H1 (cell line): ENCODE measurements at places on chromosomes 4 and X.

DNA sequence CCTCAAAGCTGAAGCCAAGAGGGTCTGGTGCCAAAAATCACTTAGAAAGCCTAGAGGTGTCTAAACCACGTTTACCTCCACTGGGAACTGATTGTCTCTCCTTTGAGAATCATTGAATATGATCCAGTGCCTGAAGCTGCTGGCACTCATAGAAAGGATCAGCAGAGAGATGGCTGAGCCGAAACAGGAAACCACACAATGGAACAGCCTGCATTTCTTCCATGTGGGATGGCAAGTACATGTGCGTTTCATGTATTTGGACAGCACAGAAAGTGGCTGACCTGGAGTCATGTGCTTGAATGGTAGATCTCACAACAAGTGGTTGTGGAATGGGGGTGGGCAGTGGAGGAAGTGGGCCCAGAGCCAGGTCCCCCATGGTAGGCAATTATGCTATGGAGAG is 533.7 kb downstream of the INPP4B start:
- DNase-seq: no peak

DNA sequence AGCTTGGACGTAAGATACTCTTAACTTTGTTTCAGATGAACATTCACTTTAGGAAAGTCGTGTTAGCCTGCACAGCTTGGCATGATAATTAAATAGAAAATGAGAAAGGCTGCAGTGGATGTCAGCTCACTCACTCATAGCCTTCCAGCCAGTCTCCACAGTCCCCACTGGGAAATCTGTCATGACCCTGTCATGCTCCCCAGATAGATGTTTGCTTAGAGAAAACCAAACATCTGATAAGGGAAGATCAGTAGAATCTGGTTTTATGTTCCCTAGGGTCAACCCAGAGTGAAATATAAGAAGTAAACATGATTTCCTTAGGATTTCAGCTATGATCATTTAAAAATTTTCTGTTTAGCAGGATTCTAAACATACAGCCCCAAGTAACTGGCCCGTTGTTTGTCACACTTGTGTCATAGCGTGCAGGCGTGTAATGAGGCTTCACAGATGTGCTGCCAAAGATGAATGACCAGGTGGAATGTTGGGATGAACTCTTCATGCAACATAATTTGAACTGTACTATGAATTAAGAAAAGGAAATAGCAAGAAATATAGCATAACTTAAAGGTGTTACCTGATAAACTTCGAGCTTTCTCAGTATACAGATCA is 180.1 kb downstream of the BANK1 start:
- DNase-seq: no peak

DNA sequence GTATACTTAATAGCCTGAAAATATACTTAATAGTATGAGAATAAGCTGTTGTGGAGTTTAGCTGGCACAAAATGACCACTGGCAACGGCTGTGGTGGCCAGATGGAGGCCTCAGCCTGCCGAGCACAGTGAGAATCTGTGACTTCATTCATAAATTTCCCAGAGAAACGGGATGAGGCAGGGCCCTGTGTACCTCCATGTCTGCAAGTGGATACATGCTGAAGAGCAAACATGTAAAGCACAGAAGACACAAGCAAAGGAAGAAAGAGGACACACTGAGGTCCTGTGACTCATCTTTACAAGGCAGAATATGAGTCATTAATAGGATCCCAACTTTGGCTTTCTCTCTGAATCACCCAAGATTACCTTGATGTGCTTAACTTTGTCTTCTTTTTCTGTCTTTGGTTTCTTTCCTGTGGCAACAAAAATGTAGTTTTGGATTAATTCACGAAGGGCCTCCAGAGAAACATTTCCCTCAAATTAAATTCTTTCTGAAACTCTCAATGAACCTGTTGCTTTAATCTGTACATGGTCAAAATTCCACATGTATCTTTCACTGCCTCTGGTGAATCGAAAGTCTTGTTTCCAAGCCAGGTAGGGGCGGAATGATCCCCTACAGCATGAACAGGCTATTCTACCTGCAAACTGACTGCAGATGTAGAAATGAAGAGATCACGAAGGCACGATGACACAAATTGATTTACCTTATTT is 56.4 kb downstream of the IRF2 start:
- no peak for DNase-seq

- no peak for DNase-seq
Measured at GRCh38 chrX:39907964-39908661, 189.6 kb downstream of the BCOR start.

DNA sequence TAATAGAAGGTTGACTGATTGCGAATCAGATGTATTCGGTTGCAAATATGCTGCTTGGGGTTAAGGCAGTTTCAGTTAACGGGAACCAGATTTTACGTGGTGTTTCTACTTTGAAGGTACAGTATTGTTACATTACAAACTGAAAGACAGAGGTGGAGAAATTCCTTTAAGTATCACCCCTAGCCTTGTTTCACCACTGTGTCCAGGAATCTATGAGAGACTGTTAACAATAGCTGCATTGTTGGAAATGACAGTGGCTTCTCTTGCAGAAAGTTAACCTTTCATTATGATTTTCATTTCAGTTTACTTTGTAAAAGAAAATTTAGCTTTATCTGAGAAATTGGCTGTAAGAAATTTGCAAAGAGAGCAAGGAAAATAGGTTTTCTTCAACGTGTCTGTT is 2.6 kb downstream of the CDKL5 start:
- DNase-seq: no peak

DNA sequence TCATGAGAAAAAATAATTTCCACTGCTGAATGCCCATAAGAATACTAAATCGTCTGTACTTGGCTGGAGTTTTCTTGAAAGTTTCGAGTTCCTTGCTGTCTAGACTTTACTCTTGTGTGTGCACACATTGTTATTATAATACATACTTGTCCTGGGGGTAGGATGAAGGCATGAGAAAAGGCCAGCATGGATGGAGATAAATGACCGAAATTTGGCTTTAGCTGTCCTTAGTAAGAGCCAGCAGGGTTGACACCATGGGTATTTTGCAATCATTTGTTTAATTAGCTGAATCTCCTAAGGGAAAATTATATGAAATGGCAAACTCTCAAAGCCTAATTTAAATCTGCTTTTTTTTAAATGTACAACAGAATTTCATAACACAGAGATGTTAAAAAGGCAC is 641.6 kb downstream of the ADGRL3 start:
- DNase-seq: no peak

GRCh38 chr4:185101354-185101890 is 41.6 kb upstream of the SLC25A4 start:
- DNase-seq: no peak

DNA sequence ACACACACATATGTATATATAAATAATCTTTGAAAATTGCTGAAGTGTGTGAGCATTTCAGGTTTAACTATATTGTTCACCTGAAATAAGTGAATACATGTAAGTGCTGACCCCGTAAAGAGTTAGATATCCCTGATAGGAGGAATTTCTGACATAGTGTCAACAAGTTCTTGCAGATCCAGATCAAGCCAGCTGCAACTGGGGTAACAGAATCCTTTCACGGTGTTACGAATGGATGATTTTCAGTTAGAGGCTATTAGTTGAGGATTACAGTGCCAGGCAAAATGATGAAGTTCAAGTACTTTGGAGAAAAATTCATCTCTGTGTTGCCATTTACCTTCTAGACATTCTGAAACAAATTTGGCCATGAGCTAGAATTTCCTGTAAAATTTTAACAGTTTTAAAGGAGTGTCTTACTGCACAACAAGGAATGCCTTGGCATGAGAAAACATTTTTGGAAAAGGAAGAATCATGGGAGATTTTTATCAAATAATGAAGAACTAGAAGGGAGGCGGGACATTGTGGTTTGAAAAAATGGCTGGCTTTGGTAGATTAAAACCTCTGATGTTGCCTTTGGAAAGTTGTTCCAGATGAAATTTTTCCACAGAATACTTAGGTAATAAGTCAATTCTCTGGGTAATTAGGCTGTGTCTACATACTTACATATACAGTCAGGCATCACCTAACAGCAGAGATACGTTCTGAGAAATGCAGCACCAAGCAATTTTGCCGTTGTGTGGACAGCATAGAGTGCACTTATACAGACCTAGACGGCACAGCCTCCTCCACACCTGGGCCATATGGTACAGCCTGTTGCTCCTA is 84.4 kb upstream of the FAT1 start:
- no peak for DNase-seq

- no peak for DNase-seq
Measured at GRCh38 chr4:106291678-106292077, 24.3 kb downstream of the TBCK start.

DNA sequence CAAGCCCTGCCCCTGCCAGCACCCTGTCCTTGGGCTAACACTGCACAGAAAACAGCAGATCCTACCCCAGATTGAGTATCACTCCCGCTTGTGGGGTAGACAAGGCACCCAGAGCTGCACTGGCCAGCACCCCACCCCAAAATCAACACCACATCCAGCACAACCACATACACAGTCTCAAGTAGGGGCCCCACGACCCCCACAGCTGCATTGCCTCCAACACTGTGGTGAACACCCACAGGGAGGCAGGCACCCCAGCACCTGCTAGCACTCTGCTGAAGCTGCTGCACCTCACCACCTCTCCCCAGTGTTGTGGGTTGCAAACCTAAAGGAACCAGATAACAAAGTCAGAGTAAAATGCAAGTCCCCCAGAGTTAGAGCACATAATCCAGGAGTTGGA is 589.9 kb downstream of the PCDH19 start:
- no peak for DNase-seq

- DNase-seq: no peak
Measured at GRCh38 chr4:119321921-119322687, at the start of gene FABP2. TSS of gene FABP2 (minus strand) at chr4:119322138. CDS start at chr4:119322102, 36 bp downstream.

GRCh38 chrX:136806891-136807410 is 26.2 kb upstream of the ARHGEF6 start:
- no peak for DNase-seq

- DNase-seq: no peak
Measured at GRCh38 chrX:49209434-49210251, 9.7 kb upstream of the SYP start.

DNA sequence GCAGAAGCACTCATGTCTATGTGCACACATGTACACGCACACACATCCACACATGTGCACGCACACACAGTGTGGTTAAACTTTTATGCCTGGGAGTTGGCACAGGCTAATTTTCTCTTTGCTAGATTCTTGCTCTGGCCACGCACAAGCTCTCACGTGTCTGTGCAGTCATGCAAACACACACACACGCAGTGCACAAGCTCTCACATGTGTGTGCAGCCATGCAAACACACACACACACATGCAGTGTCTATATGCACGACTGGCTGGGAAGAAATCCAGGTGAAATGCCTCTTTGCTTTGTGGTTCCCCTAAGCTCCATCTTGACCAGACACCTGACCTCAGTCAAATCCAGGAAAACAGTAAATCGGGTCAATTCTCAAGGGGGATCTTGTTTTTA is 138.0 kb downstream of the SHOX start:
- no peak for DNase-seq
